ENCODE measurements at places on chromosomes 11 and 22.
A peak's percentile ranks its signal among the peaks of the same experiment; 100 is the strongest.

DNA sequence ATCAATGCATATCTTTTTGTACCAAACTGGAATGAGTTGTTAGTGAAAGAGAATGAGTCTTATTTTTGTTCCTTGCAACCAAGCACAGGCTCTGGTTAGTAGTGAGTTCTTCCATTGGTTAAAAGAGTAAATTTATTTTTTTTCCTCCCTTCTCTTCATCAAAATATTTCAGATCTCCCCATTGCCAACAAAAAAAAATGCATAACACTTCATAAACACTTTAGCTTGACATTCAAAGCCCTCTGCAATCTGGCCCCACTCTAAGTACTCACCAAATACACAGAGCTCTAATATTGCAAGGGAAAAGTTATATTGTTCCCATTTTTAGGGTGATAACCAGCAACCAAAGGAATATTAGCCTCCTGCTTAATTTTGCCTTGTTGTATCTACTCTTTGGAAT lies 333.0 kb upstream of the LUZP2 start:
- no peak for DNase-seq

DNA sequence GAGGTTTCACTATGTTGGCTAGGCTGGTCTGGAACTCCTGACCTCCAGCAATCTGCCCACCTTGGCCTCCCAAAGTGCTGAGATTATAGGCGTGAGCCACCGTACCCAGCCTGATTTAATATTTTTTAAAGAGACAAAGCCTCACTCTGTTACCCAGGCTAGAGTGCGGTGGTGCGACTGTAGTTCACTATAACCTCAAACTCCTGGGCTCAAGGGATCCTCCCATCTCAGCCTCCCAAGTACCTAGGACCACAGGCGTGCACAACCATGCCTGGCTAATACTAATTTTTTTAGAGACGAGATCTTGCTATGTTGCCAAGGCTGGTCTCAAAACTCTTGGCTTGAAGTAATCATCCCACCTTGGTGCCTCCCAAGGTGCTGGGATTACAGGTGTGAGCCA lies 13.5 kb downstream of the GTPBP1 start:
- DNase-seq: no peak

- DNase-seq: no peak
Observed at GRCh38 chr11:69244266-69244665, 49.7 kb upstream of the MYEOV start.

- no peak for DNase-seq
Observed at GRCh38 chr11:18676803-18677202, 21.8 kb upstream of the TMEM86A start.

GRCh38 chr11:93123351-93123898 lies 74.4 kb downstream of the SLC36A4 start:
- DNase-seq: no peak

- no peak for DNase-seq
Observed at GRCh38 chr11:118401880-118402590, 629 bp downstream of the ATP5MG start.

GRCh38 chr11:131749101-131749500 lies 378.7 kb downstream of the NTM start:
- DNase-seq: no peak

GRCh38 chr22:48714231-48714630 lies 1113.4 kb downstream of the BRD1 start:
- no peak for DNase-seq

DNA sequence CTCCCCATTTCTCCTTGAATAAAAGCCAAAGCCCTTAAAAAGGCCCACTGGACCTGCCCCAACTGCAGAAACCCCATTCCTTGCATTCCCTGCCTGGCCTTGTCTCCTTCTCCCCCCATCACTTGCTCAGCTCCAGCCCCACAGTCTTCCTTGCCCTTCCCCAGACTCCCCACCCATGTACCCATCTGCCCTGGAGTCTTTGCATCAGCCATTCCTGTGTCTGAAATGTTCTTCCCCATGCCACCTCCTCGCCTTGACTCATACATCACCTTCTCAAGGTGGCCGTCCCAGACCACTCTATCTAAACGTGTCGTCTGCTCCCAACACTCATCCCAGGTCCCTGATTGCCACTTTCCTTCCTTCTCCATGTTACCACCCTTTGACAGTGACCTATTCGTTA lies 77.4 kb upstream of the SHANK2 start:
- DNase-seq: no peak

- no peak for DNase-seq
Observed at GRCh38 chr22:21651521-21652009, 9.5 kb downstream of the SDF2L1 start.

GRCh38 chr22:50715250-50715649 lies 22.8 kb upstream of the ACR start:
- no peak for DNase-seq

GRCh38 chr11:37313266-37313665 lies 715.2 kb upstream of the RAG2 start:
- DNase-seq: no peak

DNA sequence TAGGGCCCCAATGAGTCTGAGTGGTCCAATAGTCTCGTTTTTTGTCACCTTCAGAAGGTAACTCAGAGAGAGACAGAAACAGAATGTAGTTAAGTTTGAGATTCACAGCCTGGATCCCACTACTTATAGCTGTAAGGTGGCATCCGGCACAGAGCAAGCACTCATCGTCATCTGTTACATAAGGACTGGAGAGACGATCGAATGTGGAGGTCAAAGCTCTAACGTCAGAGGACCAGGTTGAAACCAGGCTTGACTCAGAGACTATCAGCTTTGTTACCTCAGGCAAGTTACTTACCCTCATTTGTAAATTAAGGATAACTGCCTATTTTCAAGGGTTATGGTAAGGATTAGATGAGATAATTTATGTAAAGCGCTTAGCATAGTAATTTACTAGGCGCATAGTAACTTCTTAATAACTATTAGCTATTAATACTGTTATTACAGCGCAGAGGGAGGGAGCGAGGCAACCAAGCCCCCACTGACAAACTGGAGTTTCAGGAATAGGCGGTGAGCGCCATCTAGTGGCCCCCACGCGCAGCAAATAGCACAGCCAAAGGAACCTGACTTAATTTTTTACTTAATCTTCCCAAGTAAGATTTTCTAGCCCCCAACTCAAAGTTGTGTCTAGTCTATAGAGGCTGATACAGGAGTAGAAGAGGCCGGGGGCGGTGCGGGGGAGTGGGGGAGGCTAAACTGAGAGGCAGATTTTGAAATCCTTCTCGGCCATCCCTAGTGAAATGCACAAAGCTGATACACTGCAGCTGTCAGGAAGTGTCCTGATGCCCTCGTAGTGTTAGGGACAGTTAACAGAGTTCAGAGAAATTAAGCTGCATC lies 29.0 kb upstream of the API5 start:
- DNase-seq: peak; percentile 19

GRCh38 chr22:27791159-27791858 lies 10.2 kb downstream of the MN1 start:
- DNase-seq: no peak

DNA sequence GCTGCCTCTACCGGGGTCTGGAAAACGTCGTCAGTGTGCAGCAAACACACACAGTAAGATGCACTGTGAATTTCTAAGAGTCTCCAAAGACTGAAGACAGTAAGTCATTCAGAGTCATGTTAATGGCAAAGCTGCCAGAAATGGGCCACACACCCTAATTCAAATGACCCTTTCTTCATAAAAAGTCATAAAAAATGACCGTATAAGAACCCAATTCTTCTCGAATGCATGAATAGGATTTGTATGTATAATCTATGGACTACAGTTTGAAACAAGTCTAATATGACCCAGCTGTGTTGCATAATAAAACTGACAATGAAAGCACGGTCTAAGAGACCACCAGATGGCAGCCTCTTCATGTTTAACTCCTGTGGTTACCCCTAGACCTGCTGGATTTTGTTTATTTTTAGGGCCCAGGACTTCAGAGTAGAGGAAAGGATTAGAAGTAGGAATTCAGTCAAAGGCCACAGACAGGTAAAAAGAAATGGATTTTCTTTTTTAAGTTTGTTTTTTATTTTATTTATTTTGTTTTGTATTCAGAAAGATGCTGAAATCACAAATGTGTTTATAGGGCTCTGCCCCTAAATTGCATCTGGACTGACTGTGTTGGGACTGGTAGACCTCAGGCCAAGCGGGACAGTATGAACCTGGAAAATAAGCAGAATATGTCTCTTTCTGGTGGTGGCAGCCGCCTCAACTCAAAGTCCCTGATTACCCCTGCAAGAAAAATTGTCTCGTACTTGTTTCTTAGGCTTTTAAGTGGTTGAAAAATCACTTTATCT lies 32.1 kb upstream of the SLC5A12 start:
- DNase-seq: no peak

GRCh38 chr11:16311831-16312230 lies 44.5 kb downstream of the SOX6 start:
- DNase-seq: no peak

DNA sequence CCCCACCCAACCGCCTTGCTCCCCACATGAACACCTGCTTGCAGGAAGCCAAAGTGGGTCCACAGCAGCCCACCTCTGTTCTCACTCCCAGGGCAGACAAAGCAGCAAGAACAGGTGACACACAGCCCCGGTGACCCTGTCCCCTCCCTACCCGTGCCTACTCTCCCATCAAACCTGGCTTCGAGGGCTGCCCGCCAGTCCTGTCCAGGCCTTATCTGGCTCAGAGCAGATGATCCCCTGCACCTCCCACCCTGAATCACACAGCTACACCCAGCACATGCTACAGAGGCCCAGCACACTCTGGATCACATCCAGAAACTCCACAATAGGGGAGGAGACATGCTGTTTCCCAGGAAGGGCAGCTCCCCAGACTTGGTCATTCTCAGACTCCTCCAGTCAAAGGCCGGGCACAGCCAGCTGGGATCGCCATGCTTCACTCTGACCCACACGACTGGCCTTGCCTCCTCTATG lies 6.2 kb upstream of the RGL4 start:
- no peak for DNase-seq

DNA sequence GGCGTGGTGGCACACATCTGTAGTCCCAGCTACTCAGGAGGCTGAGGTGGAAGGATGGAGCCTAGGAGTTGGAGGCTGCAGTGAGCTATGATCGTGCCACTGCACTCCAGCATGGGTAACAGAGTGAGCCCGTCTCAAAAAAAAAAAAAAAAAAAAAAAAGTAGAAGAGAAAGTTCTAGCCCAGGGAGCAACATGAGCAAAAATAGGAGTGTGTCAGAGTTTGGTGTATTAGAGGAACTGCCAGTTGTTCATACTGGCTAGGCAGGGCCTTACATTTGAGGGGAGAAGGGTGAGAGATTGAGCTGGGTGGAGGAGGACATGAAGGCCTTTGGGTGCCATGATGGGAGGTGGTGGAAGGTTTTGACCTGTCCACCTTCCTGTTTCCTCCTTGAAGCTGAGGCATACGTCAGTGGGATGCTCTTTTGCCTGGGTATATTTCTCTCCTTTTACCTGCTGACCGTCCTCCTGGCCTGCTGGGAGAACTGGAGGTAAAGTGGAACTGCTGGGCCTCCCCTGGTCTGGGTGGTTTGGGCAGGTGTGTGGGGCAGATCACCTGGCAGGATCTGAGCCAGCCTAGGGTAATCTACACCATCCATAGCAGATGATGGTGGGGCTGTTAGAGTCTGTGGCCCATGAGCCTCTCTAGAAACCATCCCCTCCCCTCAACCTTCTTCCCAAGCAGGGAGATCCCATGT lies 7.3 kb downstream of the SIDT2 start:
- DNase-seq: no peak

DNA sequence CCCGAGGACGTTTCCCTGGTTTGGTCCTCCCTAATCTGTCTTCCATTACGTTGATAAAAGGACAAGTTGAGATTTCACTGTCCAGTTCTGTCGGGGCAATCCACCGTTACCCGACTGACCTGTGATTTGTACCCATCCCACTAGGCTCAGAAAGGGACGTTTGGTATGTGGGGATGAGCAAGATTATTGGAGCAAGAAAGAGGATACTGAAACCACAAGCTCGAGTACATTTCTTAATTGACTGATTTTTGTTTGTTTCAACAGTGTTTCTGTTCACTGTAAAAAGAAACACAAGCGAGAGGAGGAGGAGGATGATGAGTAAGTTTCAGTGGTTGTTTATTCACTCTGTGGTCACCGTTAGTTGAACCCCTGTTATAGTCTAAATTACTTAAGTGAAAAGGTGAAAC lies 969 bp downstream of the CCDC117 start:
- no peak for DNase-seq

GRCh38 chr11:76810151-76810853 lies 27.1 kb downstream of the TSKU start:
- no peak for DNase-seq

- DNase-seq: no peak
Observed at GRCh38 chr11:121611242-121611641, 158.5 kb upstream of the SORL1-AS1 start.

All from activated CD8-positive, alpha-beta memory T cell treated with anti-CD3 and anti-CD28 coated beads for 1 hour (primary cell).